ENCODE measurements at places on chromosomes 5 and 9. TPM values are rescaled to one million over a fixed set of nuclear protein-coding genes. Genes with fewer than 3 reads are reported as not detected.

DNA sequence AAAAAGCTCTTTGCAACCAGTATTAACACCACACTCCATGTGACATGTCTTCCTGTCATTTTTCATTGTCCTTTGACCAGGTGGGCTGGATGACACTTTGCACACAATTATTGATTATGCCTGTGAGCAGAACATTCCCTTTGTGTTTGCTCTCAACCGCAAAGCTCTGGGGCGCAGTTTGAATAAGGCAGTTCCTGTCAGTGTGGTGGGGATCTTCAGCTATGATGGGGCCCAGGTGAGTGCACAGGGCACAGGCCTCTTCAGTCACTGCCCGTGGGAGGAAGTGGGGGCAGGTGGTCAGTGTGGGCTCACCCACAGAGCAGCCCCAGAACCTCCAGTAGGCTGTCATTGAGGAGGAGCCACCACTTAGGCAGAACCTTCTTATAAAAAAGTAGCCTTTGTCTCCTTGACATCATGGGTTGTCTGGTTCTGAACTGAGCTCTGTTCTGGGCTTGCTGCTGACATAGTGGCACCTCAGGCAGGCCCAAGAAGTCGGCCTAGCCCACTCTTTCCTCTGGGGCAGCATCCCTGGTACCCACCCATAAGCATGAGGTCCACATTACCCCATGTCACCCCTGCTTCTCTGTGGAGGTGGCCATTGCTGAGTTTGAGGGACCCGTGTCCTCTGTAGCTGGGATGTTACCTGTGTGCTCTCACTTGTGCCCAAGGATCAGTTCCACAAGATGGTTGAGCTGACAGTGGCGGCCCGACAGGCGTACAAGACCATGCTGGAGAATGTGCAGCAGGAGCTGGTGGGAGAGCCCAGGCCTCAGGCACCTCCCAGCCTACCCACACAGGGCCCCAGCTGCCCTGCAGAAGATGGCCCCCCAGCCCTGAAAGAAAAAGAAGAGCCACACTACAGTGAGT lies 39.3 kb downstream of the SECISBP2 start:
- DNase-seq, result no peak

GRCh38 chr5:178674334-178674733 lies 47.5 kb upstream of the CLK4 start:
- no peak for DNase-seq

Gene TLX3
- not detected for total RNA-seq

GRCh38 chr9:130532426-130533080 lies 46.8 kb upstream of the FUBP3 start:
- DNase-seq, result no peak

- DNase-seq, result no peak
Observed at GRCh38 chr5:172050080-172050479, 43.6 kb upstream of the FBXW11 start.

DNA sequence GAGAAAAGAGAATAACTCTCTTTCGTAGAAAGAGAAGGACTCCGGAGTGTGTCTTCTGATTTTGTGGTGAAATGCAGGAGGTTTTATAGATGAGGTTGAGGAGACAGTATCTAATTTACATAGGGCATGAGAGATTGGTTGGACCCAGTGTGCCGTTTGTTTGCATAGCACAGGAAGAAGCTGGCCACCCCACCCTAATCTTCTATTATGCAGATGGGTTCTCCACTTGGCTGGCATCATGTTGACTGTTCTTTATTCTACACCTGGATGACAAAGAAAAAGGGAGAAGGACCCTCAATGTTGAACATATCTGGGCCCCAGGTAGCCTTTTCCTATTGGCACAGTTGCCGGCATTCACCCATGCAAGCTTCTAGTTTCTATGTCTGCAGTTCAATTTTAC lies 23.2 kb upstream of the MINAR2 start:
- no peak for DNase-seq

Measured in heart right ventricle (tissue), 16 donors.